ENCODE measurements at places on chromosomes 6 and 20.

DNA sequence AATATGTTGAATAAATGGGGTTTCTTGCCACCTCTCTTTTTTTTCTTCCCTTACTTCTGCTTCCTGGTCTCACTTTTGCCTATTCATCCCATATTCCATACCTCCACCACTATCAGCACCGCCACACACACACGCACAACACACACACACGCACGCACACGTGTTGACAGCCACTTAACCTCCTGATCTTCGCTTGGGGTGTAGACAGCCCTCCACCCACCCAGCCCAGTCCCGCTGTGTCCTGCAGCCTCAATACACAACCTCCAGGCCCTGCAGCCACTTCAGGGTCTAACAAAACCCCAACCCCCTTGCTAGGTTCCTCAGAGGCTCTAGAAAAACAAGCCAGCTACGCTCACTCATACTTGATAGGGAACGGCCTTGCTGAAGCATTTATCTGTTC, 72.3 kb downstream of the LINC00237 start:
- no peak for DNase-seq

- DNase-seq, result no peak
These were observed 593.3 kb upstream of the HS3ST5 start for GRCh38 chr6:114936080-114936479.

- DNase-seq, result no peak
These were observed 17.8 kb upstream of the HMGN4 start for GRCh38 chr6:26520237-26520849.

- DNase-seq, result peak; percentile 13
These were observed at the start of gene RUNX2 for GRCh38 chr6:45327956-45328522. Gene RUNX2 (plus strand): TSS chr6:45328330. CDS start chr6:45328727, 397 bp downstream.

Measured in epithelial cell of esophagus (primary cell).